ENCODE measurements at places on chromosomes 13 and 19.
A peak's percentile ranks its signal among the peaks of the same experiment; 100 is the strongest.

- ATAC-seq = no peak
Measured at GRCh38 chr13:31538067-31539042, 201.0 kb upstream of the RXFP2 start.

DNA sequence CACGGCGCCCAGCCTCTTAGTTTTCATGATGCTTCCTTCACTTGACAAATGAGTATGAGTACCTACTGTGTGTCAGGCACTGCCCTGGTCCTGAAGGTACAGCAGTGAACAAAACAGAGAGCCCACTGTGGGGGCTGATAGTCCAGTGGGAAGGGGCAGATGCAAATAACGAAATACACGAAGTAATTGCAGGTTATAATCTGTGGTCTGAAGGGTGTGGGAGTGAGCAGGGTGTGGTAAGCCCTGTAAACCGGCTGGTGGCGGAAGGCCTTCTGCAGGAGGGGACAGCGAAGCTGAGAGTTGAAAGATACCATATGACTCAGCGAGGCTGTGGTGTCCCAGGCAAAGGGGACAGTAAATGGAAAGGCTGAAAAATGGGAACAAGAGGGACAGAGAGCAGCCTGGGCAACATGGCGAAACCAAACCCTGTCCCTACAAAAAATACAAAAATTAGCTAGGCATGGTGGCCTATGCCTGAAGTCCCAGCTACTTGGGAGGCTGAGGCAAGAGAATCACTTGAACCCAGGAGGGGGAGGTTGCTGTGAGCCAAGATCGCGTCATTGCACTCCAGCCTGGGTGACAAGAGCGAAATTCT, 60.5 kb downstream of the MAP4K1 start:
- peak; percentile 52 for ATAC-seq

GRCh38 chr13:102038787-102039186, 363.1 kb downstream of the FGF14 start:
- no peak for ATAC-seq

DNA sequence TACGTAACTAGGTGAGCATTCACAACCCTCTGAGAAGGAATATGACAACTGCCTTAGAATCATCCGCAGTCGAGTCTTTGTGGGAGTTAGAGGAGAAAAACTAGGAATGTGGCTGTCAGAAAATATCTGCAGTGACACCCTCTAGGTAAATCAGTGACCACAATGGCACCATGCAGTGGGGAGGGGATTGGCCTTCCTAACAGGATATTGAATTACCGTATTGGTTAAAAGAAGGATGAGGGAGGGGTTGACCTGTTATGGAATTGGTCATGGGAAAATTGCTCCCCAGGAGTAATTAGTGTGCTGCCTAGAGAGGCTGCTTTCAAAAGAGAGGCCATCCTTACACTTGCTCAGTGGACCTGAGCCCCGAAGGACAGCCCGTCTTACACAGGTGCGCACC, 205.6 kb upstream of the SOX1 start:
- no peak for ATAC-seq

Data from esophagus mucosa (tissue), 1 donor.